NCI-H1694 treated with DMSO at 0.1 percent for 48 hours (cell line): ENCODE measurements at places on chromosomes 2 and 18.

- no peak for DNase-seq
Measured at GRCh38 chr2:171136024-171136423, 24.7 kb downstream of the TLK1 start.

GRCh38 chr2:8993902-8994278, 9.6 kb downstream of the MBOAT2 start:
- no peak for DNase-seq

DNA sequence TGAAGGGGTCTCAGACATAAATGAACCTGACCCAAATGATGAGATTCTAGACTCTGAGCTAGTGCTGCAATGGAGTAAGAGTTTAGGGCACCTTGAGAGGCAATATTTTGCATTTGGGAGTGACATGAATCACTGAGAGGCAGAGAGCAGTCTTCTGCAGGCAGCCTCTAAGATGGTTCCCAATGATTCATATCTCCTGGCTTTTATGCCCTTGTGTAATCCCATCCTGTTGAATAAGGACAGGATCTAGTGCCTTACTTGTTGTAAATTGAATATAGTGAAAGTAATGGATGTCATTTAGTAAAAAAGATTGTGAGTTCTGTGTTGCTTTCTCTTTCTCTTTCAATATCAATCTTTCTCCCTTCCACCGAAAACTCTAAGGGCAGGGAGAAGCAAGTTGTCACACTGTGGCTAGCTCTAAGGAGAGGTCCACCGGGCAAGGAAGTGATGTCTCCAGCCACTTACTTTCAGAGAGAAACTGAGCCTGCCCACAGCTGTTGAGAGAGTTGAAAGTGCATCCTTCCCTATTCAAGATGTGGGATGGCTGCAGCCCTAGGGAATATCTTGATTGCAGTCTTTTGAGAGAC, 144.7 kb downstream of the TRIB2 start:
- no peak for DNase-seq

DNA sequence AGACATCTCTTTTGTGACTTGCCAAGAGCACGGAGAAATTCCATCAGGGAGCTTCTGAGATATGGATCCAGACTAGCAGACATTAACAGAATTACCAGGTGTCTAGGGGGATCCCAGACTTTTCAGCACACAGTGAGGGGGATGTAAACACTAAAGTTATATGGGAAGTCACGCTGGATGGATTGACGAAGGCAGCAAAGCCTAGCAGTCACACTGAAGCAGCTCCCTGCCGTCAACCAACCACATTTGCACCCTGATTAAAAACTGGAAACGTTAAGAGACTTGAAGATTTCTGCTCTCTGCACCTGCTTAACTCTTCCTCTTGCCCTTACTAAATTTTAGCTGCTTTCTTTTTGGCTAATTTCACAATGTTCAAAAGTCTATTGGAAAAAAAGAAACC, 62.5 kb upstream of the BCL2L11 start:
- no peak for DNase-seq

DNA sequence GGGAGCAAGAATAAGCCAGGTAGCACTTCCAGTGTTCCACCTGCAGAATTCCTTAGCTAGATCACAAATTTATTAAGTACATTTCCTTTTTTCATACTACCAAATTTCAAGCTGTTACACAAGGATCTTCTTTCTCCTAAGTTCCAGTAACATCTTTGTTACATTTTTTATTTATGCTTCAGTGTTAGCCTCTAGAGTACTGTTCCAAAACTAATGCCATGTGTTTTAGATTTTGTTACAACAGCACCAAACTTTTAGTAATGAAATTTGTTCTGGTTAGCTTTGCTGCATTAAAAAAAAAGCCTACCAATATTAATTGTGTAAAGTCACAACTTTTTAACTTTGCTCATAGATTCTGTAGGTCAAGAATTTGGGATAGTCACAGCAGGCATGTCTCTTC, 161.1 kb downstream of the CAMKMT start:
- DNase-seq, result no peak

DNA sequence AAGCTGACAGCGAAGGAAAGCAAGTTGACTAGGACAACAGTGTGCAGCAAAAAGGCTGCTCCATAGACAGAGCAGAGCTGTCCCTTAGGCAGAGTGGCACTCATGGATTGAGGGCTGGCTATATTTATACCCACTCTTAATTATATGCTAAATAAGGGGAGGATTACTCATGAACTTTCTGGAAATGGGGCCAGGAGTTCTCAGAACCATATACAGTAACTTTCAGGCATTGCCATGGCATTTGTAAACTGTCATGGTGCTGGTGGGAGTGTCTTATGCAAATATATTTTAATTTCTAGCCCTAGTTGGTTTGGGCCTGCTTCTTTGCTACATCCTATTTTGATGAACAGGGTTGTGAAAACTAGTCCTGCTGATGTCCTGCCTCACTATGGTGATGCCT, 279.5 kb upstream of the MGAT5 start:
- no peak for DNase-seq

- DNase-seq, result no peak
Measured at GRCh38 chr2:75634945-75635344, 11.6 kb upstream of the MRPL19 start.

- DNase-seq, result no peak
Measured at GRCh38 chr2:288758-289361, 969 bp upstream of the ALKAL2 start.

GRCh38 chr2:45283764-45284620, 274.7 kb upstream of the SIX2 start:
- DNase-seq, result no peak

- DNase-seq, result no peak
Measured at GRCh38 chr2:97908208-97908676, 87.5 kb downstream of the TMEM131 start.

GRCh38 chr18:5158172-5158571, 38.9 kb downstream of the AKAIN1 start:
- no peak for DNase-seq
